NCI-H460 (cell line): ENCODE measurements at places on chromosomes 13 and 19.

- no peak for DNase-seq
These were observed 3.5 kb downstream of the KCNA7 start for GRCh38 chr19:49069026-49069425.

- DNase-seq, result no peak
These were observed 7.3 kb upstream of the LPAR2 start for GRCh38 chr19:19635313-19635702.

DNA sequence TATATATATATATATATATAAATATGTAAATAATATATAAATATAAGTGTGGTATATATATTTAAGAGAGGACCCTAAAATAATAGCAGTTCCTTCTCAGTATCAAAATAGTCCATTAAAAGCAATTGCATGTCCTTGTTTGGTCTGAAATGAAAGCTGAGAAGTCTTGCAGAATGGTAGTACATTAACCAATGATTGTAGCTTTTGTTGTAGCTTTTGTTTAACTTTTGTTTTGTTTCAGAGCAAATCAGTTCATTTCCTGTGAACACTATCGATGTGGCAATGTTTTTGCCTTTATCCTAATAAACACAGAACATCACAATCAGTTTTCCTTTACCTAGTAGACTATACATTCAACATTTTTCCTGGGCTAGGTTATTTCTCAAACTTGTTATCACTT, 1256.2 kb upstream of the SPRY2 start:
- no peak for DNase-seq

- DNase-seq, result peak; percentile 61
These were observed 2.0 kb downstream of the SPART start for GRCh38 chr13:36344173-36344572.

GRCh38 chr19:55305491-55305890, 19.6 kb downstream of the TMEM150B start:
- no peak for DNase-seq

DNA sequence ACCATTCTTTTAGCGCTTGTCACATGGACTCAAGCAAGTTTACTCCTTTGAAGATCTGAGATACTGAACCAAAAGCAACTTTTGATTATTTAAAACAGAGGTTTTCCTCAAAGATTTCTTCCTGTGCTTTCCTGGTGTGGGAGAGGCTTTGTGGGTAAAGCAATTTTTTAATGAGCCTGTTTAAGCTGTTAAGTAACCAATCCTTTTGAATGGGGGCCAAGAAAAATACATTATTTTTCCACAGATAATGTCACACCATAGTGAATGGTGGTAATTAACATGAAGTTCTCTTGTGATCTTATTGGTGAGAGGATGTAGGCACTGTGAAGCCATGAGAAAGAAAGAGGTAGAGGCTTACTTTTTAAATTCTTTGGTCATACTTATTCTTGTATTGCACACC, 55.8 kb upstream of the OBI1 start:
- DNase-seq, result no peak

GRCh38 chr19:8113017-8113416, 36.4 kb downstream of the FBN3 start:
- DNase-seq, result no peak

DNA sequence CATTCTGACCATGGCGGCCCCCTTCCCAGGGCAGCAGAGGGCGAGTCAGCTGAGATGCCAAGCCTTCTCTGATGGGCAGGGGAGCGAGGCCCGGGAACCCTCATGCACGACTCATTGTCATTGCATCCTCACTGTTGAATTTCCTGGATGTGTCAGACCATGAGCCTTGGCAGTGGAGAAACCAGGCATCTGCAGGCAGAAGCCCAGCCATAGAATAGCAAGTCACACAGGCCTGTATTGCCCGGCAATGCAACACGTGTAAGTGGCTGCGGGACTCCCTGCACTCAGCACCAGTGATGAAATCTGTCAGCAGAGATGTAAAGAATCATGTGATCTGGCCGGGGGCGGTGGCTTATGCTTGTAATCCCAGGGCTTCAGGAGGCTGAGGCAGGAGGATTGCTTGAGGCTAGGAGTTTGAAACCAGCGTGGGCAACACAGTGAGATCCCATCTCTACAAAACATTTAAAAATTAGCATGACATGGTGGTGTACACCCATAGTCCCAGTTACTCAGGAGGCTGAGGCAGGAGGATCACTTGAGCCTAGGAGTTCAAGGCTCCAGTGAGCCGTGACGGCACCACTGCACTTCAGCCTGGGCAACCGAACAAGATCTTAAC, 199.7 kb downstream of the KATNAL1 start:
- DNase-seq, result no peak

DNA sequence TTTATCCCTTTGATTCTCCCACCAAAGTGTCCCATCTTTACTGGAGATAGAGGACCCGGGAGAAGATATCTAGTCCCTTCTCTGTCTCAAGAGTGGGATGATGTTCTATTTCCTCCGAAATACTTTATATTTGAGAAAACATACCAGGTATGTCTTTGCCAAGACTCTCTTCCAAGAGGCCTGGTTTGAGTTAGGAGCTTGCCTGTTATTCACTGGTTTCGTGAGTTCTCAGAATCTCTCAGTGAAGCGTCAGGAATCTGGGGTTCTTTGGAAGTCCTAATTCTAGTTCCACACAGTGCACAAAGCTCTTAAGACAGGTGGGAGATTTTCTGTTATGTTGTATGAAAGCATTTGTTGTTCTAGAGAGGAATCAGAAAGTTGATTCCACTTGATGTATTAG, 182.0 kb downstream of the DNAJC15 start:
- no peak for DNase-seq

DNA sequence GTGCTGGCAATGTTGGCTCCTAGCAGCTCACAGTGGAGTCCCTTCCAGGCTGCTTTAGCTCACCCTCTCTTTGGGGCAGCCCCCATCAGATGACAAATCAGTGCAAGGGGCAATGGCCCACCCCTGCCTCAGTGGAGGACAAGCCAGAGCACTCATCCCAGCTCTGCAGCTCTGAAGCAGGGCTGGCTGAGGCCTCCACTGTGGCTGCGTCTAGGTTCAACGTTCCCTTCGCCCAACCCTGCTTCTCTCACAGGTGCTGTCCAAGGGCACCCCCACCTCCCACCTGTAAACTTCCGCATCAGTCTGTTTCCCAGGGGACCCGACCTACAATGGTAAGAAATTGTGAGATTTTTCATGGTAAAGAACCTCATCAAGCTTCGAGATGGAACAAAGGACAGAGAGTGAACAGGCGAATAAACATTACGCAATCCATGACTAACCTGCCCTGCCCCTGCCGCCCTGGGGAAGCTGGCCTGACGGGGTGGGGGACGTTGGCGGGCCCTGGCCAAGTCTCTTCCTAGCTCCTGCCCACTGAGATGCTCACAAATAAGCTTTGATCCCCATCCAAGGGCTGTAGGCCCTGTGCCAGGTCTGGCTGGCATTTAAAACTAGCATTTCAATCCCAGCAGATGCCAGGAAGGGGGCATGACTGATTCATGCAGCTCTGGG, 40.5 kb downstream of the DZIP1 start:
- peak; percentile 14 for DNase-seq

GRCh38 chr13:93867481-93867880, 612.0 kb downstream of the DCT start:
- DNase-seq, result no peak

DNA sequence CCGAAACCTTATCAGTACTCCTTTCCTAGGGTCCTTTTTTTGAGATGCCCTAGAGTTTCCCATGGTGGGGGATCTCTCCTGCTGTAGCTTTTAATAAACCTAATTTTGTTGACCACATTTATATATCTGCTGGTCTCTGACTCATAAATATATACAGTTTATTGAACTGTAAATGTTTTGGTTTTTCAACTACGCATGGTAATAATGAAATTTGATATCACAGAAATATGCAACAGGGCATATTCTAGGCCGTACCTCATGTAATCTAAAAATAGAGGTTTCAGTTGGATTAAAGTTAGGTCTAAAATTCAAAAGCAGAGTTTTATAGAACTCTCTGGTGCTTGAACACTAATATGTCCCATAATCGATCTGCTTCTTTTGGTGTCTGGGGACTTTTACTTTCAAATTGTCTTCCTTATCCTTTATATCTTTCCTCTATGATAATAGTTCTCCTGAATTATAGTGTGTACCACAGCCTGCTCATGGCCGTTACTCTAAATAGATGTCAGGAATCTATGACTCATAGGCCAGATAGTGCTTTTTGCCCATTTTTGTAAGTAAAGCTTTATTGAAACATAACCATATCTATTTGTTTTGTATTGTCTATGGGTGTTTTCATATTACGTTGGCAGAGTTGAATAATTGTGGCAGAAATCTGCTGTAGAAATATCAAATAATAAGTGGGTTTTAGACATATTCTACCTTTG, 324.8 kb upstream of the PCDH9 start:
- no peak for DNase-seq

- no peak for DNase-seq
These were observed at the start of gene N4BP2L1 for GRCh38 chr13:32427852-32428580. N4BP2L1 (minus strand) TSS chr13:32428130; CDS start chr13:32428082, 48 bp downstream.

DNA sequence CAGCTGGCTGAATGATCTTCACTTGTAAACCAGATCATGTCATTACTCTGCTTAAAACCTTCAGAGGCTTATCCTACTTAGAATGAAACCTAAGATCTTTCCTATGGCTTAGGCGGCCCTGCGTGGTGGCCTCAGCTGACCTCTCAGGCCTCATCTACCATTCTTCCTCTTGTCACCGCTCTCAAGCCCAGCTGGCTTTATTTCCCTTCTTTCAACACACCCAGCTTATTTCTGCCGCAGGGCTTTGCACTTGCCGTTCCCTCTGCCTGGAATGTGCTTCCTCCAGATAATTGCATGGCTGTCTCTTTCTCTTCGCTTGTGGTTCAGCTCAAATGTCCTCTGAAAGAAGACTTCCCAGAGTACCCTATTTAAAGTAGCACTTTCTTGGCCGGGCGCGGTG, 3.6 kb upstream of the ASF1B start:
- no peak for DNase-seq

- DNase-seq, result no peak
These were observed 1607.6 kb downstream of the OLFM4 start for GRCh38 chr13:54636231-54636630.

GRCh38 chr13:23159205-23159759, 21.5 kb upstream of the SGCG start:
- DNase-seq, result no peak

DNA sequence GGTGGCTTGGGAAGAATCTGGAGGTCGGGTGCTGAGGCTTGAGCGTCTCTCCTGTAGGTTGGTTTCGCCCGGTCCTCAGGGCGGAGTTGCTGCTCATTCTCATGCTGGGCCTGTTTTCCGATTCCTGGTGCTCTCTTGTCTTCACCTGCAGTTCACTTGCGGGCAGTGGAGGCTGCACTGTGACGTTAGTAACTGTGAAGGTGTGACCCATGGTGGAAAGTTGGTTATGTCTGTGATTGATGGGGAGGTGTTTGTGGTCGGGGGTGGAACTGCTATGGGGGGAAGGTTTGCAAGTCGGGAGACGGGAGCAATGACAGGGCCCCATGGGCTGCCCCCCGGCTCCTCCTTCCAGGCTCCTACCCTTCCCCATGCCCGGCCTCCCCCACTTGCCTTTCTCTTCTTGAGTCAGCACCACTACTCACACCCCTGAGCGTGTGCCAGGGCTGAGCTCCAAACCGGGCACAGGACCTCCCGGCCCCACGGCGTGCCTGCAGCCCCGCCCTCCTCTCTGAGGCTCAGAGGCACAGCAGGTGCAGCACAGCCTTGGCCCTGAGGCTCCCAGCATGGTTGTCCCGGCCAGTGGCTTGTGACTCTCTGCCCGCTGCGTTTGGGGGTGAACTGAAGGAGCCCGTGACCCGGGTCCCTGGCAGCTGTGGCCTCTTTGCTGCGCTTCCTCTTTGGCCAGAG, 79.1 kb downstream of the ATP11A start:
- DNase-seq, result no peak

GRCh38 chr13:32267836-32268439, 47.2 kb downstream of the ZAR1L start:
- no peak for DNase-seq

DNA sequence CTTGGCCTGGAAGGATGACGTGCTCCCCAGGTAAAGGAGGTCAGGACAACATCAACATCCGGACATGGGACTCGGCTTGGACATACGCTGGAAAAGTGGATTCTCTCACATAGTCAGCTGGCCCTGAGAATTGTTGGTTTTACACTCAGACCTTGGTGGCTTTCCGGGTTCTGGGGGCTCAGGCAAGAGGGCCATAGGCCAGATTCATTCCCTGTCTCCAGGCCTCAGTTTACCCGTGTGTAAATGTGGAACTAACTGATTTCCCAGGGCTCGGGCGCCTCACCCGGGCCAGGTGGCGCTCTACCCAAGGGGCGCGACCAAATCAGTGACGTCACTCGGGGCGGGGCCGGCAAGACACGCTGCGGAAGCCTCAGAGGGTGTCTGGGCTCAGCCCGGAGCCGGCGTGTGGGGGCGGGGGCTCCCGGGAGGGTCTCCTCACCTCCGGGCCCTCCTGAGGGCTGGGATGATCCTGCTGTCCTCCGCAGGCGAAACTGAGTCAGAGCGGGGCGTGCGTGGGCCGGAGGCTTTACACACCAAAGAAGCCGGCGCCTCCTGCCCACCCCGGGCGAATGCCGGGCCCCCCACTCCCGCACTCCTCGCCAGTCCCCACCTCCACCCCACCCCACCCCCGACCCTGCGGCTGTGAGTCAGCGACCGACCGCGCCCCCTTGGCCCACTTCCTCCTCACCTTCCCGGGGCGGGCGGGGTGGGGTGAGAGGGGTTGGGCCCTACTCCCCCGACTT, 862 bp upstream of the VASP start:
- DNase-seq, result peak; percentile 87

DNA sequence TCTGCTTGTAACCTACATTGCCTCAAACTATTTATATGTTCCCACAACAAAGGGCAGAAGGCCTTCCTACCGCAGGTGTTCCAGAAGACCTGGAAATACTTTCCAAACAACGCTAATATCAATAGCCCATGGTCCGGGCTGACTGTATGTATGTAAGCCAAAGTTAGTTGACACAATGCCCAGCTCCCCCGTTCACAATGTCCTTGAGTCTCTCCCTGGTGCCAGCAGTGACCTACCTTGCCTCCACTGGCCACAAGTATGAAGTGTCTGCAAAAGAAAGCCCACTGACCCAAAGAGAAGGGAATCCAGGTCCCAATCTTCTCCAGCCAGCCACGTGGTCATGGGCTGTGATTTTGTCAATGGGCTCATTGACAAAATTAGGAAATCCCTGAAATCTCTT, 118.6 kb downstream of the DLEU7 start:
- DNase-seq, result no peak

DNA sequence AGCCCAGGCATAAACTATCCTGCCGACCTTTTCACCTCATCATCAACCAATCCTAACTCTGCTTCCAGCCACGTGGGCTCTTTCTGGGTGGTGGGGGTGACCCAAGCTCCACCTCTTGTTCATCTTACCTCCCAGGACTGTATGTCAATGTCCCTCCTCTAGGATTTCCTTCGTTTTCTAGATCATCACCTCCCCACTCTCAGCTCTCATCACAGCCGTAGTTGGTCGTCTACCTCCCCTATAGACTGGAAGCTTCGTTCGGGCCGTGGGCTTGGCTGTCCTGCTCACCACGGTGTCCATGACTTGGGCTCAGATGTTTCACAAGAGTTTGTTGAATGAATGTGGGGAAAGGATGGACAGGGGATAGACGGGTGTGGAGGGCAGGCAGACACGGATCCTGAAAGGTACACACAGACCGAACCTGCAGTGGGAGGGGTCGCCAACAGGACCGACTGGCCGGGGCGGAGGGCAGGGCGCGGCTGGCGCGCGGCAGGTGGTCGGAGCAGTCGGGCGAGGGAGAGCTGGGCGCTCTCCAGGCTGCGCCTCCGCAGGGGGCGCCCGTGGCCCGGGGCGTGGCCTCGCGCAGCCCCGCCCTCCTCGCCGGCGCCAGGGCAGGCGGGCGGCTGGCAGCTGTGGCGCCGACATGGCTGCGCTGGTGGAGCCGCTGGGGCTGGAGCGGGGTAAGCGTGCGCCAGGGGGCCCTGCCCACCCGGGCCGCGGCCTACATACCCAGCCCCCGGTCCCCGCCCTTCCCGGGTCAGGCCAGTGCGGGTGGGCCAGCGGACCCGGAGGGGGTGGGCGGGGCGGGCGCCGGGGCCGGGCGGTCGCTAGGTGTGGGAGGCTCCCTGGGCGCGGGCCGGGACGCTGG, at the start of gene LIN7B:
Gene LIN7B (plus strand): TSS at position 609 of the 868 bp plus-strand sequence. CDS start 35 bp downstream, at position 644.
- DNase-seq, result peak; percentile 41
